ENCODE measurements at places on chromosomes 16 and 17. TPM values are rescaled to one million over a fixed set of nuclear protein-coding genes. Genes with fewer than 3 reads are reported as not detected.

Gene PMFBP1
- total RNA-seq, result 33.5 TPM

DNA sequence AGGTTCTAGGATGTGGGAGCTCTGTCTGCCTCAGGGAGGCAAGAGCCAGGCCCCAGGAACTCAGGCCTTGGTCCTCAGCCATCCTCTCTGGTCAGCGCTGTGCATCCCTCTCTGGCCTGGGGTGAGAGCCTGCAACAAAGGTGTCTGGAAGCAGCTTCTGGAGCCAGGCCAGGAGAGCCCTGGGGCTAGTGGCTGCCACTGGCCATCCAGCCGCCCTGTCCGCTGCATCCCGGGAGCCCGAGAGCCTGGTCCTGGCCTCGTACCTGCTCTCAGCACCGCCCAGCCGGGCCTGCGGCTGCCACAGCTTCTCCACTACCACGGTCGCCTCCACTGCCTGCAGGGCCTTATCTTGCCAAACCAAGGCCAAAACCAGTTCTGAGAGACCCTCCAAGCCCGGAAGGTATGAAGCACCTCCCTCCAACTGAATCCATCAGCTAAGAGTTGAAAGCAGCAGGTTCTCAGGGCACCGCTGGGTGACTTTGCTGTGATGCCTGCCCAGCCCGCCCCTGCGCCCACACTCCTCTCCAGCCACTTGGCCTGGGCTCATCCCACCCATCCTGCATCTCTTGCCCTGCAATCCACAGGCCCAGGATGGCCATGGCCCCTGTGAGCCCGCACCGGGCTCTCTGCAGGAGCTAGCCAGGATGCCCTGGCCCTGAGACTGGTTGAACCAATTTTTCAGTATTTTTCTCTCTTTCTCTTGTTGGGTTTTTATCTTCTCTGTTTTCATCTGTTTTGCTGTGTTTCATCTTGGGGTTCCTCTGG is 85.7 kb downstream of the AMFR start:
- H3K4me3 ChIP-seq, result no peak overlapping the region
- no peaks in the 10 kb centered on the region for H3K36me3 ChIP-seq
- no peak overlapping the region for H3K27ac ChIP-seq
- DNase-seq, result no peak
- no peaks in the 10 kb centered on the region for H3K27me3 ChIP-seq

GRCh38 chr16:83878838-83879237 is 20.1 kb upstream of the MLYCD start:
- H3K27ac ChIP-seq, result no peak overlapping the region
- H3K36me3 ChIP-seq, result no peaks in the 10 kb centered on the region
- H3K4me1 ChIP-seq, result no peaks in the 10 kb centered on the region
- no peaks in the 10 kb centered on the region for H3K27me3 ChIP-seq

DNA sequence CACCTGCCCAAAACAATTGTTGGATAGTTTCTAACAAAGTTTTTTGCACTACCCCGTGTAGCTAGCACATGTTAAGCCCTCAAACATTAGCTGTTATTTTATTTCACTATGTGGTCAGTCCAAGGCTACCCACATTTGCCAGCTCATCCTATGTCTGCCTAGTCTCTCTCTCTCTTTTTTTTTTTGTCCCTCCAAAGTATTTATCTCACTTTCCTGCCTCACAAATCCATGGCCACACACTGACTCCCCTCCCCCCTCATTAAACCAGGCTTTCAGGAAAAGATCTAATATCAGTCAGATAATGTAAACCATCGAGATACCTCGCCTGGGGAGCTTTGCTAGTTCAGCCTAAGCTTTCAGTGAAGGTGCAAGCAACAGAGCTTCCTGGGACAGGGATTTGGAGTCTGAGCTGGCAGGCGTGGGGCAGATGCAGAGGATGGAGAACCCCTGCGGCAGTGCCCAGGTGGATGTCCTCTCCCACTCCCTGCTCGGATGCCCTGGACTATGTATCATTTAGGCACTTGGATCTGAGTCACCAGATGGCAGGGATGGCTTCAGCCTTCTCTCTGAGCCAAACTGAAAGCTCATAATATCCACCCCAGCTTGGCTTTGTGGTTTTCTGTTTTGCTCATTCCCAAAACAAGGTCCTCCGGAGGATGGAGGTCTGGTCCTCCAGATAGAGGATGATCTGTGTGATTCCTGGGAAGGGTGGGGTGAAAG is 73.7 kb upstream of the FOXF1 start:
- H3K27me3 ChIP-seq, result no peaks in the 10 kb centered on the region
- DNase-seq, result no peak

DNA sequence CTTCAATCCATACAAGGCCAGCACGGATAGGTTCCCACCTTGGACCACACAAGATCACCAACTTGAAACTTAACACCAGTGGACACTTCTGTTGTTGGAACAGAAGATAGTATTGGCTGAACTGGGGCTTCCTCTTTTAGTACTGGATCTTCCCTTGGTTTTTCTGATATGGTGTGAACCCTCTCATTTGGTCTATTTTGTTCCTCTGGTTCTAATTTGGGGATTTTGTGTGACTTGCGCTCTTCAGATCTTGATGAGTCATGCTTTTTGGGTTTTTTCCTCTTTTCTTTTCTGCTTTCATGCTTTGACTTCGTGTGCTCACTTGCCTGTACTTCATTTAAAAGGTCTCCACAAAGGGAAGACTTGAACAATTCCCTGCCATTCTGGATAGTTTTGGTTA is 39.0 kb downstream of the SOST start:
- no peaks in the 10 kb centered on the region for H3K36me3 ChIP-seq
- no peaks in the 10 kb centered on the region for H3K4me1 ChIP-seq
- no peak for DNase-seq
- H3K27ac ChIP-seq, result no peak overlapping the region
- no peaks in the 10 kb centered on the region for H3K27me3 ChIP-seq

DNA sequence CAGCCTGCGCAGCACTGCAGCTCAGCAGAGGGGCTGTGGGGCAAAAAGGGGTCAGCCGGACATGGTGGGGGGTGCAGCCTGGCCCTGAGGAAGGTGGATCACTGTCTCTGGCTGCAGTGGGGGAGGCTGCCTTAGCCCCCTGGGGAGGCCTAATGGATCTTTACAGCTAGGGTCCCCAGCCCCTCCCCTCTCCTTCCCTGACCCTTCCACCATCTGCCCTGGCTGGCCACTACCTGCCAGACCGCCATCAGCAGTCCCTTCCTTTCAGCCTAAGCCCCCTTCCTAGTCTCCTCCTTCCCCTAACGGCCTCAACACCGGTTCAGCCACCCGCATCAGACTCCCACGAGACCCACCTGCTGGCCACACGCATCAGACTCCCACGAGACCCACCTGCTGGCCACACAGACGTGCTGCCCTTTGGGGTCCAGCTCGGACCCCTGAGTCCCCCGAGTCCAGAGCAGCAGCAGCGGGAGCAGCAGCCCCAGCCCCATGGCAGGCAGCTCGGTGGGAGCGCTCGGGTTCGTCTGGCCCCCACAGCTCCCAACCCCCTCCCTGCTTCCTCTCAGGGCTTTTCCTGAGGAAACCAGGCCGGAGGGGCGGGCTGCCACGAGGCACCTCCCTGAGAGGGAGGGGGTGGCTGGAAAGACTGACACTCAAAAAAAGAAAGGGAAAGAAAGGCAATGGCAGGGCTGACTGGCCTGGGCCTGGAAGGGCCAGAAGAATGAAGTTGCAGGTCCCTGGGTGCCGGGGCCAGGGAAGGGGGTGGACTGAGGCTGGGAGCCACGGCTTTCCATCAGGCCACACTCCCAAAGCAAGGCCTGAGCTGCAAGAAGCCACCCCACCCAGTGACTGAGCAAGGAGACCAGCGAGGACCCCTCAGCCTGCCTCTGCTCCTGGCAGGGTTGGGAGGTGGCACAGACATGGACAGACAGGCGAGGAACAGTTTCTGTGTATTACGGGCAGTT is at the start of gene SCARF1:
Gene SCARF1, minus strand, starts transcription at position 526 of the 965 bp plus-strand sequence. Its CDS starts 35 bp downstream, at position 491.
- peak; percentile 36 for DNase-seq
- H3K4me1 ChIP-seq, result peaks cover 21% of the 10 kb centered on the region
- peak within 1 kb of the TSS; percentile 31 for H3K27ac ChIP-seq

GRCh38 chr17:72846399-72846798 is 246.1 kb downstream of the SLC39A11 start:
- no peak for DNase-seq
- no peak overlapping the region for H3K27ac ChIP-seq
- H3K4me3 ChIP-seq, result no peak overlapping the region
- no peaks in the 10 kb centered on the region for H3K36me3 ChIP-seq
- no peaks in the 10 kb centered on the region for H3K4me1 ChIP-seq
- no peaks in the 10 kb centered on the region for H3K27me3 ChIP-seq

DNA sequence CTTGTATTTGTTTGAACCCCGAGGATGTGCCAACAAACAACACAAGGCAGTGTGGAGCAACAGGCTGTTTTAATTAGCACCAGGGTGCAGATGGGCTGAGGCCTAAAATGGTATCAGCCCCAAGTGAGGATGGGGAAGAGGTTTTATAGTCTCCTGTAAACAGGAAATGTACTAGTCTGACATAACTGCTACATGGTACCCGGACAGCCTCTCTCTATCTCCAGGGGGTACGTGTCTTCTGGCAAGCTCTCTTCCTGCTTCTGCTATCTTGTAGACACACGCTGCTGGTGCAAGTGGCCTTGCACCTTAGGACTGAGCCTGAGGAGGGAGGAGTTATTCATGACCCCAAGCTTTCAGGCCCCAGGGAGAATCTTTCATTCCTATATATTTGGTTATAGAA is 2451.0 kb downstream of the TP53TG3F start:
- DNase-seq, result no peak
- no peak overlapping the region for H3K27ac ChIP-seq
- no peaks in the 10 kb centered on the region for H3K27me3 ChIP-seq
- H3K36me3 ChIP-seq, result no peaks in the 10 kb centered on the region
- no peak overlapping the region for H3K4me3 ChIP-seq

DNA sequence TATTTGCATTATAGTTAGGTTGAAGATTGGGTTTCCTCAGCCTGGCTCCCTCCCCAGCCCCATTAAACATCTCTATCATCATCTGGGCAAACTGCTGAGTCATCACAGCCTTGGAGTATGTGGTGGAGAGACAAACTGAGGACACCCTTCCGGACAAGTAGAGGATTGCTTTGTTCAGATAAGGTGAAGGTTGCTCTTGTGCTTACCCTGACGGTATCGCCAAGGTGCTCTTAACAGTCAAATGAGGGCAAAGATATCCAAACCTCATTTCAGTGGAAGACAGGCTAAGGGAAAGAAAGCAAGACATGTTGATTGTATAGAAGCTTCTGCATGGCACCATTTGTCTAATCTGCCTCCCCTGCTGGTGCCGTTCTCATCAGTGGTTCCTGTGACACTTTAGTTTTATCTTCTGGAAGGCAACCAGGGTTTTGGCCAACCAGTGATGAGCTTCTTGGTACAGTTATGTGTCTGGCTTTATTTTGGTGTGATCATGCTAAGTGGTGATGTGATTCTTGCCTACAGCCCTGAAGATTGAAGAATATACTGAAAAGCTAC is 56.9 kb upstream of the LGALS9 start:
- H3K27me3 ChIP-seq, result no peaks in the 10 kb centered on the region
- H3K36me3 ChIP-seq, result no peaks in the 10 kb centered on the region
- peaks cover 23% of the 10 kb centered on the region for H3K4me1 ChIP-seq
- no peak for DNase-seq
- H3K4me3 ChIP-seq, result no peak overlapping the region
